ENCODE measurements at places on chromosomes 13 and 19. TPM values are rescaled to one million over a fixed set of nuclear protein-coding genes. Genes with fewer than 3 reads are reported as not detected.

Gene ZNF536
- total RNA-seq: not detected

Gene SHC2
- total RNA-seq: not detected

Gene ZNF564
- 7.4 TPM for total RNA-seq

Gene ABCA7
- total RNA-seq: 19.6 TPM

Gene KLF2
- 2.7 TPM for total RNA-seq

Gene CILP2
- 0.14 TPM for total RNA-seq

Gene APOC4
- not detected for total RNA-seq

Gene ZNF253
- total RNA-seq: 8.6 TPM

Gene KLK1
- 3.0 TPM for total RNA-seq

Gene KLK15
- not detected for total RNA-seq

Gene CBLC
- total RNA-seq: not detected

Gene CFAP97D2
- total RNA-seq: not detected

Gene ELAVL3
- not detected for total RNA-seq

Gene FGF22
- not detected for total RNA-seq

Gene KXD1
- total RNA-seq: 141 TPM

Gene PLPPR3
- total RNA-seq: not detected

Gene AKAP8
- total RNA-seq: 62.1 TPM

Gene C5AR2
- total RNA-seq: not detected

Gene NBEA
- 0.14 TPM for total RNA-seq

Gene ADAT3
- total RNA-seq: 9.1 TPM

Gene EPSTI1
- total RNA-seq: 11.9 TPM
